ENCODE measurements at places on chromosomes 5 and 9.

DNA sequence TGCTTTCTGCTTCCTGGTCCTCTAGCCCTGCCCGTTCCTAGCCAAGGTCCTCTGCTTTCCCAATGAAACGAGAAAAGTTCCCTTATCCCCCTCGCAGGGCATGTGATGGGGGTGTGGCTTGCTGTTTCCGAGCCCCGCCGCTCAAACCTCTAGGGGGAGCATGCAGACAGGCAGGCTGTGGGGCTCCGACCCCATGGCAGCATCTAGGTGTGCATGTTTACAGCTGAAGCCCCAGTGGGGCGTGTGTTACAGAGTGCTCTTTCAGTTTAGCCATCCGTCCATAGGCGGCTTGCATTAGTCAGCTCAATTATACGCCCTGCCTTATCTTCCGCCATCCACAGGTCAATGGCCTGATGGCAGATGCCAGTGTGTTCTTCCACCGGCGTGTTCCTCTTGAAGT, 48.3 kb upstream of the SPATA31E1 start:
- no peak for DNase-seq

- DNase-seq: no peak
Observed at GRCh38 chr5:71907001-71907588, 188.0 kb downstream of the CARTPT start.

DNA sequence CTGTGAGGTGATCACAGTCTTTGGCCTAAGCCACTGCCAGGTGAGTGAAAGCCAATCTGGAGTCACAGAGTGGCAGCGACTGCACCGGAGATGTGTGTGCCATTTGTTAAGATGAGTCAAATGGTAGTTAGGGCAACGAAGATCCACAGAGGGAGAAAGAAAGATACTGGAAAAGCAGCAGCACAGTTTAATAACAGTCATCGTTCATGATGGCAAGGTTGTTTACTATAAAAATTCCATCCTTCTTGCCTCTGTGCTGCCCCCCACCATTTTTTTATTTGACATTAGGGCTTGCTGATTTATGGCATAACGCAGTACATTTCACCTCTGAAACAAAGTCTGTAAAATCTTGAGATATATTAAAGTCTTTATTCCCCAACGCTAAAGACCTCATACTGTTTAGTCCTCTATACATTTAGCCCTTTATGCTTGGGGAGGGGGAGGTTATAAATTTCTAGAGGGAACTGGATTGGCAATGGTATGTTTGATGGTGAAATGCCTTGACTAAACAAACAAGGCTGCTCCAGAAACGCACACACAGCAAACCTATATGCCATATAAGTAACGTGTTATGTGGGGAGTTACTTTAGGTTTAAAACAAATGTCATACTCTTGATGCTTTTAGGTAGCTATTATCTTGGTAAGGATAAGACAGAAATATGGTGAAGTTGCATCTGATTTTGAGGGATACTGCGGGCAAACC, 55.8 kb upstream of the ABL1 start:
- no peak for DNase-seq

- peak; percentile 46 for DNase-seq
Observed at GRCh38 chr5:180802325-180803180, at the start of gene MGAT1. Gene MGAT1 (minus strand): TSS chr5:180802806. CDS start chr5:180792971, 9,835 bp downstream.

DNA sequence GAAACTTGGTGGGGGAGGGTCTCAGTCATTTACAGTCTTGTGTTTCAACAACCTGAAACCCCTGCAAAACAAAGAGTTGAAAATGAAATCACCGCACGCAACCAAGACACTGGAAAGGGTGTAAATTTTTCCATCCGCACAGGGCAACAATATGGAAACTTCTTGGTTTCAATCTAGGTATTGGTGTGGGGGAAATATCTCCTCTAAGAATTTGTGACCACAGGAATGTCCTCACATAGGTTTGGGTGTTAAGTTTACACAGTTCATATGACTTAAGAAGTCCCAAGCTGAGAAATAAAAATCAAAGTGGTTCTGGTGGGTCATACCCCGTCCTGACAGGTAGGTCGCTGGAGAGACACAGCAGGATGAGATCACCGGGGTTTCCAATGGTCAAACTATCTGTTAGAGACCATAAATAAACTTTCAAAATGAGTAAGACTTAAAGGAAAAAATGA, 51.9 kb upstream of the PIP5K1B start:
- no peak for DNase-seq

- DNase-seq: no peak
Observed at GRCh38 chr5:8953911-8954438, 591.9 kb downstream of the SEMA5A start.

DNA sequence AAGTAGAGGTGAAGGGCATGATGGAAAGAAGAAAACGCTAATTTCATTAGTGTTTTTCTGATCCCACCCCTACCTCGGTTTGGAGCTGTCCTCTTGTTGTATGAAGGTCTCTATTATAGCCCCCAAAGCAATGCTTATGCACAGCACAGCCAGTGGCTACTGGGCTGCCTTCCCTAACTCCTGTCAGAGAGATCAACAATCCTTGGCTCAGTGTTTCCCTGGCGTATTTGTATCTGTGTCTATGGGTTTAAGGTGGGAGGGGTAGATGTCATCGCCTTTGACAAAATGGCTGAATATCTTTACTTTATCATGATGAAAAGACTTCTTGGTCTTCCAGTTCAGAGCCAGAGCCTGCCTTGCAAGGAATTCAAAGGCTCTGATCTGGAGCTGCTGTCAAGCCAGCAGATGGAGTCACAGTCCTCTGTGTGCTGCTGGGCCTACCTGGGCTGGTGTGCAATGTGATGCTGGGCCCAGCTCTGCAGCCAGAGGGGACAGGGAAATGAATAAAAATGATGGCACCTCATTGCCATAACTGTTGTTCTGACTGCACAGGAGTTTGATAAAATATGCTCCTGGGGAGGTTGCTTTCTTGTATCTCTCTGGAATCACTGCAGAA, 20.1 kb upstream of the HSPA9 start:
- no peak for DNase-seq

DNA sequence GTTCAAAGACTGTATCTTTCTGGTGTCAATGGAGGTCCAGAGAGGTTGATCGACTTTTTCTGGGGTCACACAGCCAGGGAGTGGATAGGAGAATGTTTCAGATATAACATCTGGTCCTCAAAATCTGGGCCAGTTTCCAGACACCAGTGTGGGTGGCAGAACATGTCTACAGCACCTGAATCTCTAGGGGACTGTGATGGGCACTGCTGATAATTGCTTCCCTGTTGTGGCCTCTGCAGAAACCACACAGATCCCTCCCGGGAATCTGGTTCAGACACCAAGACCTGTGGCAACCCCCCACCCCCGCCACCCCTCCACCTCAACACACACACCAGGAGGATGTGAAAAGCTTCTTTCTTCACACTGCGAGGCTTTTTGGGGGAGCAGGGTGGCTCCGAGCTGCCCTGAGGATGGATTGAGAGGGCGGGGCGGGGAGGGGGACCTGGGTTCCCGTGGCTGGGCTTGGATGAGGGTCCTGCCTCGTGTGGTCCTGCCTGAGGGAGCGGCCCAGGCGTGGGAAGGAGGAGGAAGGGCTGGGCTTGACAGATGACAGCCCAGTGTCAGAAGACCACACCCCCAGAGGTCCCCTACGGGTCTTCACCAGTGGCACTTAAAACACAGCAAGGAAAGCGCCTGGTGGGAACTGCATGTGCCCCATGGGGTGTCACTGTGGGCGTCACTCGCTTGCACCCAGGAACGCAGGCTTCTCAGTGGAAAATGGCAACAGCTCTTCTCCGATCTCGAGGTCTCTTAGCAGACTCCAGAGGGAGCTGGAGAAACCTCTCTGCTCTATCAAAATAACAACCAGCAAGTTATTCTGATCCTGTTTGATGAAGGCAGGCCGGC, 55.2 kb downstream of the TRIP13 start:
- no peak for DNase-seq

GRCh38 chr9:98168153-98168780, 24.2 kb downstream of the CORO2A start:
- DNase-seq: no peak

GRCh38 chr9:69740872-69741505, 18.8 kb downstream of the PTAR1 start:
- DNase-seq: no peak

DNA sequence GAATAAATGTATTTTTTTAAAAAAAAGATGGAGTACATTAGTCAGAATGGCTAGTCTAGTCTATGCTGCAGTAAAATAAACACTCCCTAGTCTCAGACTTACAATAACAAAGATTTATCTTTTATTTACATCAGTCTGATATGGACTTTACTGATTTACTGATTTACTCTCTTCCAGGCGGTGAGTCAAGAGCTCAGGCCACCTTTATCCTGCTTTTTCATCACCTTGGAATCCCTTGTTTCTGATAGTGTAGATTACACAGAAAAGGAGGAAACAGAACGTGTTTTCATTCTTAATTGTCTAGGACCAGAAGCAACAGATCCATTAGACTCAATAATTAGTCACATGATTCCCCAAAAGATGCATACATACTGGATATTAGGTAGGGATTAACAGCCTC, 290.1 kb upstream of the TRPC7 start:
- DNase-seq: no peak

GRCh38 chr5:160643616-160644240, 208.3 kb downstream of the ATP10B start:
- no peak for DNase-seq

DNA sequence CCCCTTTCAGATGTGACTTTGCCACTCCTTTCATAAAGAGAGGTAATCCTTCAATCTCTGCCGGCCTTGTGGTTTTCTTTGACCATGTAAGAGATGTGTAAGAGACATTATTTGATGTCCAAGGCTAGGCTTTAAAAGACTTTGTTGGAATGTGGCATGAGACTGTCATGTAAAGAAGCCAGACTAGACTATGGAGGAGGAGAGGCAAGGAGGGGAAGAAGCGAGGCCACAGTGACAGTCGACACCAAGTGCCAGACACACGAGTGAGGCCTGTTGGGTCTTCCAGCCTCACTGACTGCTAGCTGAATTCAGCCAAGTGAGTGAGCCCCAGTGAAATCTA, 1013.3 kb downstream of the MAT2B start:
- no peak for DNase-seq

- DNase-seq: no peak
Observed at GRCh38 chr5:10133830-10134229, 115.9 kb downstream of the ATPSCKMT start.
